OCI-M1 (cell line): ENCODE measurements at places on chromosomes 16 and 17.

DNA sequence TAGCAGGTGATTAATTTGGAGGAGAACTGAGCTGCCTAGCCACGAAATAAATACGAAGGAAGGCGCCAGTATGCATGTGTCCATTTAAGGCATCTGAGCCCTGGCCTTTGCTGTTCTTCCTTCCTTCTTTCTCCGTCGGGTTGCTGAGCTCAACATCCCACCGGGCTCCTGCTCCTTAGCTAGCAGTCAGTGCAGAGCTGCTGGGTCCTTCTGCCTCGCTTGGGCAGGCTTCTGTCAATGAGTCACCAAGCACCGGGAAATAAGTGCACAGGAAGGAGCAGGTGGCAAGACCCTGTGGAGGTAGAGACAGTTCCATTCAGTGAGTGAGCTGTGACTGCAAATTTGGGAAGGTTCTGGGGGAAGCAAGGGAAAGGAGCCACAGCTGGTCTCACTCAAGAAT is 120.7 kb downstream of the CCDC182 start:
- no peak for DNase-seq

DNA sequence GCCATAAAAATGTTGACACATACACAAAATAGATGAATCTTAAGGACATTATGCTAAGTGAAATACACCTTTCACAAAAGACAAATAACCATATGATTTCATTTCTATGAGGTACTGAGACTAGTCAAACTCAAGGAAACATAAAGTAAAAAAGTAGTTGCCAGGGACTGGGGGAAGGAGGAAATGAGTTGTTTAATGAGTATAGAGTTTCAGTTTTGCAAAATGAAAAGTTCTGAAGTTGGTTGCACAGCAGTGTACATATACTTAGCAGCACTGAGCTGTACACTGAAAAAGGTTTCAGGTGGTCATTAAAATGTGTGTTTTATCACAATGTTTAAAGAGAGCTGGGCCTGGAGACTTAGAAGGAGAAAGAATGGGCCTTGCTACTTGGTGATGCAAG is 4.7 kb upstream of the SLC13A2 start:
- DNase-seq = no peak

DNA sequence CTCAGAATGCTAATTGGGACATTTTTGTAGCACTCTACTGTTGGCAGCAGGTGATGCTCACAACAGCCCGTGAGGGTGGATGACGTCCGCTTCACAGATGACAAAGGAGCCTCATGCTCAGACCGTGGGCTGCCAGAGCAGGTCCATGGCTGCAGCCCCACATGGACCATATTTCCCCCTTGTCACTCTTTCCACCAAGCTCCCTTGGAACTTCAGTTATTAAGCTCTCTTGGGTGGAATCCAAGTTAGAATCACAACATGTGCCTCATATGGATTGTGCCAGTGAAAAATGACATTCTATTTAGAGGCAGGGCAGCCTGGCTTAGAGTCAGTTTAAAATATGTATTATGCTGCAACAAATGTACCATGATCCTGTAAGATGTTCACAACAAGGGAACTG is 33.2 kb upstream of the STH start:
- no peak for DNase-seq

DNA sequence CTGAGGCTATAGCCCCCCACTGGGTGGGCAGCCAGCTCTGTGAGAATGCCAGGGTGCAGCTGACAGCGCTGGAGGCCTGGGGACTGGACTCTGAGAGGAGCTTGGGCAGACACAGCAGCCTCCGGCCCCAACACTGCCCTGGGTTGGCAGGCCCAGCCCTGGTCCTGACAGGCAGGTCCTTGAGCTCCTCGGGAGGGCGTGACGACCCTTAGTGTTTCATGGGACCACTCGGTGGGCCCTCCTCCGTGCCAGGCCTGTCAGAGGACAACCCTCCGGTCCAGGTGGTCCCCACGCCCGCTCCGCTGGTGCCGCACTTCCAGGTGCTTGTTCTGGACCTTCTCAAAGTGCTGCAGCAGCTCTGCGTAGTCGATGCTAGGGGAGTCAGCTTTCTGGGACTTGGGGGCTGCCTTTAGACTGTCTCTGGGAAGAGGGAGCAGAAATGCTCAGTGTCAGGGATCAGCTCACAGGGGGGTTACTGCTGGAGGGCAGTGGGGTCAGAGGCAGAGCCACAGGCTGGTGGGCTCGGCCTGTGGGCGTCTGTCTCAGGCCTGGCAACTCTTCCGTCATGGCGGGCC is 1.9 kb upstream of the MTSS2 start:
- no peak for DNase-seq

GRCh38 chr16:68065716-68066305 is 19.4 kb upstream of the NFATC3 start:
- no peak for DNase-seq

DNA sequence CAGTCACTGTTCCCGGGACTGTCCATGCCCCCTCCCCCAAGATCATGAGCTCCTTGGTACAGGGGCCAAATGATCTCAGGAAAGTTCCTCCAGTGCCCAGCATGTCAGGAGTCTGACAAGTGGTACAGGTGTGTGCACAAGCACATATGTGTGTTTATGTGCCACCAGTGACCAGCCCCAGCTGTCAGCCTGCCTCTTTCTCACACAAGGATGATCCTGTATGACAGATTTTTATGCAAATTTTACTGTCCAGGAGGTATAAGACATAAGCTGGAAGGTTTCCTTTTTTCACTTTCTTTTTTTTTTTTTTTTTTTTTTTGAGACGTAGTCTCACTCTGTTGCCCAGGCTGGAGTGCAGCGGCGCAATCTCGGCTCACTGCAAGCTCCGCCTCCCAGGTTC is 31.4 kb upstream of the GFOD2 start:
- DNase-seq = no peak

GRCh38 chr16:3536271-3536731 is 35.5 kb downstream of the CLUAP1 start:
- DNase-seq = no peak

- DNase-seq = no peak
Observed at GRCh38 chr16:56258508-56259424, 67.5 kb downstream of the GNAO1 start.

DNA sequence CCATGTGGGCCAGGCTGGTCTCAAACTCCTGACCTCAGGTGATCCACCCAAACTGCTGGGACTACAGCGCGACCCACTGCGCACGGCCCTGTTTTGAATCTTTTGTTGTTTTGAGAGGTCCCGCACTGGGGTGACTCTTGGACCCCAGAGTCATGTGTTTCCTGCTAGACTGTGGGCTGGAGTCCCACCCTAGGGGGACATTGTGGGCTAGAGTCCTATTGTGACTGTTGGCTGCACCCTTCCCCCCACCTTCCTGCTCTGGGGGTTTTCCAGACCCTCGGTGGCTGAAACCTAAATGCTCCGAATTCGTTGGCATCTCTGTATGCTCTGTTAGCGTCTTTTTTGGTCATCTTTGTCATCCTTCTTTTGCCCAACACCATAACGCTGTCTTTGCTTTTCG is 16.0 kb downstream of the NUPR1 start:
- no peak for DNase-seq

- peak; percentile 70 for DNase-seq
Observed at GRCh38 chr16:28164140-28164539, 47.6 kb downstream of the XPO6 start.

DNA sequence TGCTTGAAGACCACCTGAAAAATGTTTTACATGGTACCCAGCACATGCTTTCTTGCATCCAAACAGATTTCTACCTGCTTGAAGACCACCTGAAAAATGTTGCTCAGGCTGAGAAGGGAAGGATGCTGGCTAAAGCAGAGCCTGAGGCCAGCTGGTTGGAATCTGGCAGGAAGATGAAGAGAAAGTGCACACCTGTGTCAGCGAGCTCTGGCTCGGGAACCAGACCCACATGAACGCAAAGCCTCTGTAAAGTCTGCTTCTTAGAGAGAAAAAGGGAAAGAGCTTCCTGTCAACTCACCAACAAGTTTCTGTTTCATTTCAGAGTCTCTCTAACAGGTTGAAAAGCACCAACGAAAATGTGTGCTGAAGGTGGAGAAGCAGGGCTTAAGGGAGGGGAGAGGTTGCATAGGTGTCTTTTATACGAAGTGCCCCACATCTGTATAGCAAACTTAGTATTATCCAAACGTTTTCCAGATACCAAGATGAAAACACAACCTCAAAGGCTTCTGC is 226.0 kb downstream of the TOX3 start:
- no peak for DNase-seq

GRCh38 chr17:75239778-75240393 is 21.5 kb downstream of the GGA3 start:
- DNase-seq = no peak

DNA sequence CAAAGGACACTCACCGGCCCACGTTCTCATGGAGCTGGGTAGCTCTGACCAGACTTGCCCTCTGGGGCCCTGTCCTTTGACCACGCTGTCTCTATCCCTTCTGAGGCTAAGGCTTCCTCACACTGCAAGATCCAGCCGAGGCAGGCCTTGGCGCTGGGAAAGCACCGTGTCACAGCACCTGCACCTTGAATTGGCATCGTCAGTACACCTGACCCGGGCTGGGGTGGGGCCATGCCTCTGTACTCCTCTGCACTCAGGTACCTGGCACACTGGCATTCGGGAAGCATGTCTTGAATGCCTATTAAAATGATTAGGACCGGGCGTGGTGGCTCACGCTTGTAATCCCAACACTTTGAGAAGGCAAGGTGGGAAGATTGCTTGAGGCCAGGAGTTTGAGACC is 6.0 kb downstream of the TBC1D24 start:
- no peak for DNase-seq

DNA sequence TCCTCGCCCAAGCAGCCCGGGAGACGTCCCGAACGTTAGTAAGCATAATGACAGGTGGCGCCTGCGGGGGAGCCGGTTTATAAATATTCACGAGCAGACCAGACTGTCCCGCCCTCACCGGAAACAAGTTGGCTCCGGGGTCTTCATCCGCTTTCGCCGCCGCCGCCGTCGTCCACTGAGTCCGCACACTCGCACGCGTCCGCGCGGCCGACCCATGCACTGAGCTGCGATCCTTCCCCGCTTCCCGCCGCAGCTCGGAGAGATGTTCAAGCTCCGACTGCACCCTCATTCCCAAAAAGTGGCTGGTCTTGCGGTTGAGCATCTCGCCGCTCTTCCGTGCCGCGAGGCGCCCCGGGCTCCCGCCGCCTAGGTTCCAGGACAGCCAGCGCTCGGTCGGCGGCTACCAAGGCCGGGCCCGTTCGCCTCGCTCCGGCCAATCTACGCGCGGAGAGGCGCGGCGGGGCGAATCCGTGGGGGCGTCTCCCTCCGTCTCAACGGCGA is 385 bp downstream of the CFAP119 start:
- DNase-seq = peak; percentile 67
